Placental pericyte (primary cell): ENCODE measurements at places on chromosomes 4 and X. TPM values are rescaled to one million over a fixed set of nuclear protein-coding genes. Genes with fewer than 3 reads are reported as not detected.

Gene CT45A5
- total RNA-seq: not detected in 2 replicates

Gene NAA11
- 3.9 and 21.0 TPM in 2 replicates for total RNA-seq

Gene UGT2A1
- total RNA-seq: not detected in 2 replicates

Gene GABRG1
- not detected in 2 replicates for total RNA-seq

Gene SATL1
- not detected in 2 replicates for total RNA-seq

Gene NALF2
- total RNA-seq: not detected in 2 replicates

Gene BRS3
- not detected in 2 replicates for total RNA-seq

Gene FBXL5
- total RNA-seq: 96.1 and 109 TPM in 2 replicates

Gene IL13RA2
- 13.0 and 27.8 TPM in 2 replicates for total RNA-seq

Gene SLIT2
- 6.9 and 12.0 TPM in 2 replicates for total RNA-seq

Gene SPIN2B
- 5.9 and 9.6 TPM in 2 replicates for total RNA-seq

Gene MAOA
- total RNA-seq: 0.44 and 1.0 TPM in 2 replicates

Gene CYLC1
- total RNA-seq: not detected in 2 replicates
